ENCODE measurements at places on chromosomes 6 and 20.

- no peak for DNase-seq
Observed at GRCh38 chr6:113299531-113299930, 557.6 kb upstream of the MARCKS start.

DNA sequence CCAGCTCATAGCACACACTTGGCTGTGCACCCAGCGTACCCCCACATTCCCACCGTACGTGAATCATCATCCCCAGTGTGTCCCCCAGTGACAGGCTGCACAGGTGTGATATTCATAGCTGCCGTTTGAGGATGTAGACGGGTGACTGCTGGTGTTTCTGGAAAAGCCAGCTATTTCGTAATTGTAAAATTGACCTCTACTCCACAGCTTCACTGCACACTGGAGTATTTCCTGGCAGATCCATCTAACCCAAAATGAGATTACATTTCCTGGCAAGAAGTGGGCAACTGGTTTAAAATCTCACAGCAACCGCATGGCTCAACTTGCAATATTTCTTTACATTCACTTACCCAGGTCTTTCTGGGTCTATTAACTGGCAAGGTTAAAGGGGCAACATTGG is 30.3 kb downstream of the CD83 start:
- no peak for DNase-seq

- DNase-seq: peak; percentile 15
Observed at GRCh38 chr20:34364223-34364506, 1.1 kb downstream of the ITCH start.

DNA sequence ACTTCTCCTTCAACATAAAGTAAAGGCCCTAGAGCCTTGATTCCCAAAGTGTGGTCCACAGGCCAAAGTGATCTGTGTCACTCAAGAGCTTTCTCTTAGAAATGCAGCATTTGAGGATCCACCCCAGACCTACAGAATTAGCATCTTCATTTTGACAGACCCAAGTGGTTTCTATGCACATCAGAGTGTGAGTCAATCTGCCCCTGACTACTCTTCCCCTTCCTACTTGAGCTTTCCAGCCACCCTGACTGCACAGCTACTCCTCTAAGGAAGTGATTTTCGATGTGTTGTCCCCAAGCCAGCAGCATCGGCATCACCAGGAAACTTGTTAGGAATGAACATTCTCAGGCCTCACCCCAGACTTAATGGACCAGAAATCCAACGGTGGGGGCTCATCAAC is 2.6 kb downstream of the MEP1A start:
- DNase-seq: no peak

DNA sequence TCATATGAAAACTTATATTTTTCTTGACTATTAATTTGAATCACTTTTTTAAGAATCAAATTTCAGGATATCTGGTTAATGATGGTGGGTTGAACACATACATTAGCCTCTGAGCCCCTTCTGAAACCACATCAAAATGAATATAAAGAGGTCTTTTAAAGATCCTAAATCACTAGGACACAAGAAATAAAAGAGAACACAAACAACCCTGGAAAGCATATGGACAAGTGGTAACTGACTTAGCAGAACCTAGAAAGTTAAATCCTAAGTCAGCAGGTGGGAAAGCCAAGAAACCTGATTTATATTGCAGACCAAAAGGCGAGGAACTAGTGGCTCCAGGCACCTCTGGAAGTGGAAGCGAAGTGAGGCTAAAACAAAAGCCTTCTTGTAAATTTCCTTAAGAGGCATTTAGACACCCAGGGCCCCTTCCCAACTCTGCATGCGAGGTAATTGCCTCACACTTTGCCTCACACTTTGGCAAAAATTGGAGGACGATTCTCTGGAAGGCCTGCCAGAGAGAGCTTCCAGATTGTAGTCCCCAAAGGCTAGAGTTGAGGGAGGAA is 293.9 kb downstream of the KHDC1L start:
- DNase-seq: no peak

- DNase-seq: peak; percentile 79
Observed at GRCh38 chr6:7910654-7911344, at the start of gene TXNDC5. TXNDC5 (minus strand) TSS chr6:7910788; CDS start chr6:7910776, 12 bp downstream.

GRCh38 chr6:121557146-121557940 is 121.9 kb downstream of the GJA1 start:
- no peak for DNase-seq

GRCh38 chr6:34462010-34462409 is 3.9 kb upstream of the PACSIN1 start:
- DNase-seq: no peak

- DNase-seq: no peak
Observed at GRCh38 chr20:17992224-17992637, 23.4 kb downstream of the MGME1 start.

GRCh38 chr20:62347445-62347844 is 19.7 kb downstream of the LAMA5 start:
- no peak for DNase-seq

- no peak for DNase-seq
Observed at GRCh38 chr20:33830371-33830770, 19.2 kb downstream of the CHMP4B start.
